ENCODE measurements at places on chromosomes 2 and 18. TPM values are rescaled to one million over a fixed set of nuclear protein-coding genes. Genes with fewer than 3 reads are reported as not detected.

DNA sequence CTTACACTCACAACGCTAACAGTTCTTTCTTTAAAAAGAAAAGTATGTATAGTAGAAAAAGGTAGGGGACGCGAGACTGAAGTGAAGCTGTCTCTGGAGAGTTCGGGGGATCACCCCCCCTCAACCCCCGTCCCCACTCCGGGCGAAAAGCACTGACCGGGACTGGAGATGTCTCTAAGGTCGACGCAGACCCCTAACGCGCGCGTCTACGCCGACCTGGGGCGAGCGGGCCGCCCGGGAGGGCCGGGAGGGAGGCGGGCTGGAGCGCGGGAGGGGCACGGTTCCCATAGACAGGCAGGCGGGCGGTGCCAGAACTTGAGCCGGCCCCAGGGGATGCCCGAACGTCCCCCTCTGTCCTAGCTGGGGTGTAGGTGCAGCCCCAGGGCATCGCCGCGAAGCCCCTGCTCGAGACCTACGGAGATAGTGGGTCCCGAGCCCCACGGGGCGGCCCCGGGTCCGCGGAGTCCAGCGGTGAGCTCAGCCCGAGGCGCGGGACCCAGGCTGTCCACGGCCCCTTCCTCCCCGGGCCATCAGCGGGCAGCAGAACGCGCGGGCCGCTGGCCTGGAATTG, 82.2 kb downstream of the CHRNA1 start:
- DNase-seq, result peak; percentile 61

DNA sequence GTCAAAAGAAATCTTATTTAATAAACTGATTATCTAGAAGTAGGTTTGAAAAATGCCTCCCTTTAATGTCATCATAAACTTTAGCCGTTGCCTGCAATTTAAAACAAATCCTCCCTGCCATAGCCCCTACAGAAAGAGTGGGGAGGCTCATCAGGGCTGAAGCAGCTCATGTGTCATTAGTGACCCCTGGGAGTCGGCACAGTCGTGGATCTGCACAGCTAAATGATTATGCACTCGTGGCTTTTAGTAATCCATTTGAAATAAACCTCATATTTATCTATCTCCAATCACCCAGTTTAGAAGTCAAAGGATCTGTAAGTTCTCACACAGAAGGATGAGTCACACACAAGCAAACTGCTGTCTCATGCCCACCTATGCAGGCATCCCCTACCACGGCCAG, 277.3 kb downstream of the SS18 start:
- DNase-seq, result no peak

GRCh38 chr2:199230091-199230490, 227.6 kb downstream of the SATB2 start:
- DNase-seq, result no peak

DNA sequence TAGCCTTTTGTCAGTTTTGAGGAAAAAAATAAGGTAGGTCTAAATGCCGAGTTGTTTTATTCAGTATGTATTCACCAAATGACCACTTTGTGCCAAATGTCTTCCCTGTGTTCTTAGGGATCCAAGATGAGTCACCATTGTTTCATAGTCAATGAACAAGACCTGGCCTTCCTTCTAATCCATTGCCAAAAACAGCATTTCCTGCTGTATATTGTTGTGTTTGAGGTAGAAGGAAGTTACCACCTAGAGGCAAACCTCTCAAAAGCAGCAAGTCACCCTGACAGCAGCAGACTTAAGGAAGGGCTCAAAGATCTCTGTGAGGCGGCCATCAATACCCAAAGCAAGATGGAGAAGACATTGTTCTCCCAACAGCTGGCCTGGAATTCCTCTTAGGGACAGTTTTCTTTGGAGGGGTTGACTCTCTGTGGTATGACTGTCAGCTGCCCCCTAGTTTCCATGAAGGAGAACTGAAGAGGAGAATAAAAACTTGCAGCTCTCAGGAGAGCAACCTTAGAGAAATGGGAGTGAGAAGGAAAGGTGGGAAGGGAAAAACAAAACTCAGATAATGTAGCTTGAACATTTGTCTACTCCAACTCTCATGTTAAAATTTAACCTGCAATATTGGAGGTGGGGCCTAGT, 328.3 kb downstream of the LRATD1 start:
- DNase-seq, result no peak

DNA sequence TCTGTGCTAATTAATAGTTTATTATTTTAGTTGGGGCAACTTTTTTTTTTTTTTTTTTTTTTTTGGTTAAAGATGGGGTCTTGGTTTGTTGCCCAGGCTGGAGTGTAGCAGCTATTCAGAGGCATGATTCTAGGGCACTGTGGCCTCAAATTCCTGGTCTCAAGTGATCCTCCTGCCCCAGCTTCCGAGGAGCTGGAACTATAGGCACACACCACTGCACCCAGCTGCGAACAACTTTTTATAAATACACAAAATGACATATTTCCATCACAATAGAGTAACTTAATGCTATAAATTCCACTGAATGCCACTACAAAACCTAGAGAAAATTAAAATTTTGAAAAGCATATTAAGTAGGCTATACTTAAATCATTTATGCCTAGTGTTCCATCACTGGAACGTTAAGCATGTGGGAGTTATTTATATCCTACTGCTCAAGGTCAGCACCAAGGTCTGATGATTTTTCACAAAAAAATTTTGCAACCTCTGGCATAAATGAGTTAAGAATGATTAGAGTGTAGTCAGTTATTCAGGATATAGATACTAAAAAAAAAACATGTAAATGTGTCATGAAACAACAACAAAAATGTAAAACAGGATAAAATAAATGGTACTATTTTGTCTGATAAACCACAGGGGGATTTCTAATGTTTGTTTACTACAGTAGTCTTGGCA, 46.8 kb downstream of the GFPT1 start:
- DNase-seq, result no peak

DNA sequence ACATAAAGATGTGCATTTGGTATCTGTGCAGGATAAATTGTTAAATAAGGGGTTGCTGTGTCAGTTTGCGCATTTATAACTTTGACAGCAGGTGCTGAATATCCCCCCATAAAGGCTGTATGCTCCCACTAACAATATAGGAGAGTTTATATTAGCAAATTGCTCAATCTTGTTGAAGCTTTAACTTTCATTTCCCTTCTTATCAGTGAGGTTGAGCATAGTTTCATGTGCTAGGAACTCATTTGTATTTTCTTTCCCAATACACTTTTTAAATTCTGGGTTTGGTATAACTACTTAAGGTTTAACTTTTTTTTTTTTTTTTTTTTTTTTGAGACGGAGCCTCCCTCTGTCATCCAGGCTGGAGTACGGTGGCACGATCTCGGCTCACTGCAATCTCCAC, 89.0 kb downstream of the FAM117B start:
- DNase-seq, result no peak

DNA sequence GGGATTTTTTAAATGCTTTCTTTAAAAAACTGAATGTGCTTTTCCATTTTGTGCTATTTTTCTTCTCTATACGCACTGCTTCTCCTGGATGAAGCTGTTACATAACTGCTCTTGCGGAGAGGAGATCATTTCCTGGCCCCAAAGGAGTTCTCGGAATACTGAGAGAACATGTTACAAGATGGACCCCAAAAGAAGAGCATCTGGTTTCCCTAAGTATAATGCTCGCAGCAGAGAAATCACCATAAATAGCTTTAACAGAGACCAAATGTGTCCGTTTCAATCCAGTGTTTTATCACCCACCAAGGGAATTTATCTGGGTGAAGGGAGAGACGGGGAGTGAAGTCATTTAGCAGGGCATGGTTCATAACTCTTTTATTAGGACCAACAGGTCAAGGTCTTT, 80.1 kb downstream of the RBM43 start:
- DNase-seq, result peak; percentile 85

- no peak for DNase-seq
These were observed 10.3 kb downstream of the DNAH6 start for GRCh38 chr2:84526562-84526961.

DNA sequence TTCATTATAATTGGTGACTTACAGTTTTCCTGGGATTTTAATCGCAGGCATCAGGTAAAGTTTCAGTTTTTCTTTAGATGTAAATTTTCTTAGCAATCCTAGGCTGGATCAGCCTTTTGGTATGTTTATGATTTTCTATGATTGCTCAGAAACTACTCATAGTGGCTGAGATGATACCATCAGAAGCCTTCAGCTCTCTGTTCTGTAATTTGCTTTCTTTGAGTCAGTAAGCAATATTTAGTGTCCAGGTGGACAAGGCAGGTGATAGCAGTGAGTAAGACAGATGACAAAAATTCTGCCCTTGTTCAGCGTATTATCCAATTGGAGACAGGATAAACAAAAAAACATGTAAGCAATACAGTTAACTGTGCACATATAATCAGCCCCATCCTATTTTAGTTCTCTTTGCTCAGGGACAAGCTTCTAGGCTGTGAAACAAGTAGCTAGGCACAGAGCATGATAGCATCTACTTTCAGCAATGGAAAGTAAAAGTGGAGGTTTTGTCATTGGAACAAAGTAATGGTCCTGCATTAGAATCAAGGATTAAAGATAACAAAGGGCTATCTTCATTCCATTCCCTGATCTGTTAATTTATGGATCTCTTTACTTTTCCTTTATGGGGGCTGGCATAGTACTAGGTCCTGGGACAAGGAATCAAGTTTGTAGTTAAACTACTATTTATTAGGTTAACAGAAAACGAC, 100.8 kb downstream of the EPC2 start:
- DNase-seq, result no peak

DNA sequence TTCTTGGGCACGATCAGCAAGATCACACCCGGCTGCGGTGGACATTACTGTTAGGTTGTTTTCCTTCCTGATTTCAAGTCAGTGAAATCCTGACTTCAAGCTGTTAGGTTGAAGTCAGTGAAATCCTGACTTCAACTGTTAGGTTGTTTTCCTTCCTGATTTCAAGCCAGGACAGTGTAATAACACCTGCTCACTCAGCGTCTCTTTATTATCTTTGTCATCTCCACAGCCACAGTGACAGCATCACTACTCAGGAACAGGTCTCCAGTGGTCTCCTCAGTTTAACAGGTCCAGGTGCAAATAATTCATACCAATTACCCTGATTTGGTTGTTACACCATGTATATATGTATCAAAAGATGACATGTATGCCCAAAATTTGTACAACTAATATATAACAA, 208.1 kb upstream of the REG3G start:
- no peak for DNase-seq

DNA sequence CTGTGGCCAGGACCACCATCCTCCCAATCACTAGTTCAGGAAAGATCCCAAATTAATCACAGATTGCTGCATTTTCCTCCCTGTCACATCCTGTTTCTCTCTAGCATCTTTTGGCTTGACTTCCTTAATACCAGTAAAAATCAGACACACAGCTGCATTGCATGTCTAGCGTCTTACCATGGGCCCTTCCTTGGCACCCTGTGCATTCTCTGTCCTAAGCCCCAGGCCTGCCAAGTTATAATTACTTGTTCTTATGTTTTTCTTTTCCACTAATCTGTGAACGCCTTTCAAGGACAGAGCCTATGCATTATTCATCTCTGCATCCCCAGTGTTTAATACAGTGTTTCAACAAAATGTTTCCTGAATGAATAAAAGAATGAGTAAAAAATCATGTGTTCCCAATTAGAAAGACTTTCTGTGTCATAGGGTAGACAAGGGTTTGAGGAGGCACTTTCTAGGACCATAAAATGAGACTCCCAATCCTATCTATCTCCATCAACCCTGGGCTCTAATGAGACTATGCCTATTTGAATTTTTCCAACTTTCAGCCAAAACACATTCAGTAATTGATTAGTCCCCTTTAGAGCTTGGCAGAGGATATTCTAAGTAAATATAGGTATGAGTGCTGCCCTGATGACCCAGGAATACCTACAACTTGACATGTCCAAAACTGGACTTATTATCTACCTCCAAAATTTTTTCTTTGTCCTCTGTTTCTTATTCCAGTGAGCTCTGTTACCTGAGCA, 10.3 kb upstream of the NT5C1B start:
- DNase-seq, result peak; percentile 81

- no peak for DNase-seq
These were observed 11.3 kb downstream of the NT5C1B start for GRCh38 chr2:18578033-18578432.

DNA sequence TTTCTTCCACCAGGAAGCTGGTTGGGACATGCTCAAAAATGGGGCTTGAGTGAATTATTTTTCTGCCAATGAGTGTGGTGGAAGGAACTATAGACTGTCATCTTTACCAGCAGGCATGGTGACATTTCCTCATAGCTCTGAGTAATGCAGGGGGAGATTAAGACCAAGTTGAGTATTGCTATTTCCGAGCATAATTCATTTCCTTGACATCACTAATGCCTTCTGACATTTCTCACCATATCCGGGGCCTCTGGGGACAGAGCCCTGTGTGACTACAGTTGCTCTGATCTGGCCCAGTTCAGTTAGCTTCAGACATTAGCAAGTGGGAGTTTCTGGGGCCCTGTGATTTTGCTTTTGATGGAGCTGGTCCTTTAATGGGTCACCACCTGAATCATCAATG, 410.4 kb downstream of the MEIS1 start:
- peak; percentile 14 for DNase-seq

- no peak for DNase-seq
These were observed 6.9 kb downstream of the ACYP2 start for GRCh38 chr2:54122171-54122935.

DNA sequence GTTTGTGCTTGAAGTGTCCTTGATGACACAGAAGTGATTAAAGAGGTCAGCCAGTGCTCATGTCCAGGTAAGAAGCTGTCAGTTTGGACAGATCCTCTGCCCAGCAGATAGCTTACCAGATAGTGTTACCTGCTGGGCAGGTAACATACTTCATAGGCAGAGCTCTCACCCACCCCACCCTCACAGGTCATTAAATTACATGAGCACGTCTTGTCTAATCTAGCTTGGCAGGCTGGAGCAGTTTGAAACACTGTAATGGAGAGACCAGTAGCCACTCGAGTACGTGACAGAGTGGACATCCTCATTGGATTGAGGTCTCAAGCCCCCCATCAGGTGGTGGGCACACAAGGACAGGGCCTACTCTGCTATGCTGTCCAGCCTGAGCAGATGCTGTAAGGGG, 27.1 kb downstream of the TTC32 start:
- DNase-seq, result no peak

GRCh38 chr2:238449909-238450417, 23.2 kb downstream of the ASB1 start:
- peak; percentile 54 for DNase-seq

GRCh38 chr2:241095594-241096290, 6.3 kb downstream of the MTERF4 start:
- no peak for DNase-seq

GRCh38 chr18:23927821-23928746, 86.5 kb upstream of the TTC39C start:
- no peak for DNase-seq

Gene MAL
- 2.4 TPM for total RNA-seq

Gene SMAD7
- total RNA-seq, result 9.7 TPM

Gene SYT4
- 0.13 TPM for total RNA-seq

Gene USP34
- 79.5 TPM for total RNA-seq

Gene C2orf42
- total RNA-seq, result 12.6 TPM

Gene TTN
- total RNA-seq, result 1,236 TPM

Gene RND3
- total RNA-seq, result 51.2 TPM

Gene HES6
- 17.1 TPM for total RNA-seq

Gene POMC
- 3.5 TPM for total RNA-seq

Gene CD8B2
- 0.09 TPM for total RNA-seq

Gene GALNT5
- 9.6 TPM for total RNA-seq

Gene NHEJ1
- 14.1 TPM for total RNA-seq

Gene EFHD1
- total RNA-seq, result 7.0 TPM

Gene RGPD5
- 23.1 TPM for total RNA-seq

Gene GPBAR1
- total RNA-seq, result 1.3 TPM

Gene CCT4
- total RNA-seq, result 119 TPM

Gene KCNIP3
- 5.8 TPM for total RNA-seq
